Coronary artery (tissue), 2 donors: ENCODE measurements at places on chromosomes 12 and 14.

GRCh38 chr12:92237762-92238523 is 92.3 kb upstream of the BTG1 start:
- DNase-seq, result no peak

DNA sequence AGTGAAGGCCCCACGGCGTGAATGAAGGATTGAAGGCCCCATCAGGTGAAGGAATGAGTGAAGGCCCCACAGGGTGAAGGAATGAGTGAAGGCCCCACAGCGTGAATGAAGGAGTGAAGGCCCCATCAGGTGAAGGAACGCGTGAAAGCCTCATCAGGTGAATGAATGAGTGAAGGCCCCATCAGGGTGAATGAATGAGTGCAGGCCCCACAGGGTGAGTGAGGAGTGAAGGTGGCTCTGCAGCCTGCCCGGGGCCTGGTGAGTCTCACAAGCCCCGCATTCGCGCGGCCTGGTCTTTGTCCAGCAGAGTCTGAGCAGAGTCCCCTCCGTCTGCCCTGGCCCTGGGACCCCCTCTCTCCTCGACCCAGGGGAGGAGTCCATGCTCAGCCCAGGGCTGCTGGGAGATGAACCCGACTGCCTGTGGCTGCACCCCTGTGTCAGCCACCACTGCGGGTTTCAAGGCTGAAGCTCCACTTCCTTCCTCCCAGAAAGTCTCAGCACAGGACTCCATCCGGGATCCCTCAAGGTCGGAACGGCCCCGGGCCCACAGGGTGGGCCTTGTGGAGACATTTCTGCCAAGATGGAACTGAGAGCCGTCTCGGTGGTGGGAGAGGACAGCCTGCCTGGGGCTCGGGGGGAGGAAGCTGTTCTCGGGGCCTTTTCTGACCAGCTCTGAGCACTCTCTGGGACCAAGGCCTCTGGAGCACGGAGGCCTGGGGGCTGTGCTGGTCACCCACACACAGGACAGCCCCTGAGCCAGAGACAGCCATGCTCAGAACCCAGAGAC is 37.4 kb upstream of the TMEM179 start:
- DNase-seq, result no peak

DNA sequence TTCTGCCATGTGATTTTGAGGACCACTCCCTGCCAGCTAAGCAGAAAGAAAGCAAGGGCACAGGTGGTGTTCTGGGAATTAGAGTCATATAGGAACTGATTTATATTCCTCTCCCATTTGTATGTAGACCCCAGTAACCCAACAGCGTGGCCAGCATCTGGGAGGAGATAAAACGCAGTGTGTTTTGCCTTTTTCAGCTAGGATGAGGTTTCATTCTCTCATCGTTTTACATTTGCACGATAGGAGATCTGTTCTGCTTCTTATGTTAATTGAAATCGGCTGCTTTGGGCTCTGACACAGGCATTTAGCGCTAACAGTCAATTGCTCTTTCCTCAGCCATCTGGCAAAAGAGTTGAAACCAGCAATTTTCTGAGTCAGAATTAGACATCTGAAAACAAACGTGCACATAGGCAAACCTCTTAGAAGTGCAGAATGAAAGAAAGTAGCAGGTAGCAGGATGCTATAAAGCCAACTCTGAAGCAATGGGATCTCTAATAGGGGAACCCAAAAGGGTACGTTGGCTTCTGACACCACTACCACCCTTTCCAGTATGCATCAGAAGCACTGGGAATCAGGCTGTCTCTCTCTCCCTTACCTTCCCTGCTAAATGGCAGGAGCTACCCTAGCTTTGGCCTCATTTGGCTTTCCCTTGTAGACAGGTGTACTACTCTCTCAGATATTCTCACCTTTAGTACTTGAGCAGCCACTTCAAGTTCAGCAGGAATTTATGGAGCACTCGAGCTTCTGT is 219.1 kb downstream of the PHLDA1 start:
- no peak for DNase-seq

DNA sequence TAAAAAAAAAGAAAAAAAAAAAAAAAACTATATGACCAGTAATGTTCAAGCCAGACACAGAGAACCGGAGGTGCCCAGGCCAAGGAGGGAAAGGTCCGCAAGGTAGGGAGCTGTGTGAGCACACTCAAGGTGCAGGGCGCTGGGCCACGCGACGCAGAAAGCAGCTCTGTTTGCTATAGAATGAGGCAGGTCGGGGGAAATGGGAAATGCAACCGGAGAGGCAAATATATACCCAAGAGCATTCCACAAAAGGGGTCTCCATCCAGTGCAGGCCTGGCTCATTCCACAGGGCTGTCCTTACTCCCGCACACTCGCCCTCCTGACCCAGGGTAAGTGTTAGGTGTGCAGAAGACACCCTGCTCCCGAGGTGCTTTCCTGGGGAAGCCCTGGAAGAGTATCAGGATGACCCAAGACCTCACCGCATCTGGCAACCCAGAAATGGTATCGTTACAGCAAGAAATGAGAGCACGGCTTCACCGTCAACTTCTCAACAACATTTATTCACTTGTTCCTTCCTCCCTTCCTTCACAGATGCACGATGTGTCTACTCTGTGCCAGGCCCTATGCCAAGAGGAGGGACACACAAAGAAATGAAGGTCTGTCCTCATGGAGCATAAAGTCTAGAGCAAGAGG is 86.4 kb downstream of the BCL11B start:
- no peak for DNase-seq

DNA sequence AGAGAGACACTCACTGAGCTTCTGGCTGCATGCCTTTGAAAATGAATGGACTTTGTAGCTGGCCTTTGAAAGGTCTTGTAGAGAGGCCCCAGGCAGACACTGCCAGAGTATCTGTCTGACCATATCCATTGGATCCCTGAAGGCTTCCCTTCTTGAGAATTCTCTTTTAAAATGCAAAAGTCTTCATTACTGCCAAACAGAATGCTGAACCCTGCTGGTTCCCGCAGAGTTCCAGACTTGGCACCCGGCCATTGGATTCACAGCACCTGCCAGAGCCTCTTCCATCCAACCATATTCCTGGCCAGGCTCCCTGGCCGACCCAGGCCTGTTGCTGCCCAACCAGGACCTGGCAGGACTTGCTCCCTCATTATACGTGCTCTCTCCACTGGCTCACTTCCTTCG is 182.5 kb downstream of the GXYLT1 start:
- no peak for DNase-seq

GRCh38 chr14:34911209-34912150 is 36.3 kb upstream of the BAZ1A start:
- no peak for DNase-seq

DNA sequence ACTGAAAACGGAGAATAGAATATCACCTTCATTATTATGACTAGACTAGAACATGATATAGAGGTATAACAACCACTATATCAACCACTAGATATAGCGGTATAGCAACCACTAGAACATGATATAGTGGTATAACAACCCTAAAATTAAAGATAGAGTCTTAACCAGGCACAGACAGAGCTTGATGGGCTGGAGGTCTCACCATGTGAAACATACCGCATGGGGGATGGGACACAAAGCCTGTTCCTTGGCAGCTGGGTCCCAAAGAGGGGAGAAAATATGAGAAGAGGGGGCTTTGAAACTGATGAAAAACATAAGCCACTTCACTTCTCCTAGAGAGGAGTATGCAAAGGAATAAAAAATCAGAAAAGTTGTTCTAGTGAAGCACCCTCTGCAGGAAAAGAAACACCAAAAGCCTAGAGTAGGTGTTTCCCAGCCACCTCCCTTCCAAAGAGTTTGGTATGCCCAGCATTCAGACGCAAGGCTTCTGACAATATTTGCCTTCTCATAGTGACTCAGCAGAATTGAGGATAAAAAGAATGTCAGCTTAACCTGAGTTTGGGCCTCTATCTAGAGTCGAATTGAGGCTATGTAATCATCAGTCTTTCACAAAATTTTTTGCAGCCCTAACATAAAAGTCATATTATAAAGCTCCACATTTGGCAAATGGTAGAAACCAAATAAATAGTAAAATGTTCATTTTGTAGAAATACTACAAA is 316.4 kb downstream of the NOVA1 start:
- DNase-seq, result no peak

GRCh38 chr12:110534811-110535210 is 32.7 kb downstream of the RAD9B start:
- DNase-seq, result no peak

- DNase-seq, result no peak
These were observed 18.6 kb downstream of the LRTM2 start for GRCh38 chr12:1838994-1839365.

DNA sequence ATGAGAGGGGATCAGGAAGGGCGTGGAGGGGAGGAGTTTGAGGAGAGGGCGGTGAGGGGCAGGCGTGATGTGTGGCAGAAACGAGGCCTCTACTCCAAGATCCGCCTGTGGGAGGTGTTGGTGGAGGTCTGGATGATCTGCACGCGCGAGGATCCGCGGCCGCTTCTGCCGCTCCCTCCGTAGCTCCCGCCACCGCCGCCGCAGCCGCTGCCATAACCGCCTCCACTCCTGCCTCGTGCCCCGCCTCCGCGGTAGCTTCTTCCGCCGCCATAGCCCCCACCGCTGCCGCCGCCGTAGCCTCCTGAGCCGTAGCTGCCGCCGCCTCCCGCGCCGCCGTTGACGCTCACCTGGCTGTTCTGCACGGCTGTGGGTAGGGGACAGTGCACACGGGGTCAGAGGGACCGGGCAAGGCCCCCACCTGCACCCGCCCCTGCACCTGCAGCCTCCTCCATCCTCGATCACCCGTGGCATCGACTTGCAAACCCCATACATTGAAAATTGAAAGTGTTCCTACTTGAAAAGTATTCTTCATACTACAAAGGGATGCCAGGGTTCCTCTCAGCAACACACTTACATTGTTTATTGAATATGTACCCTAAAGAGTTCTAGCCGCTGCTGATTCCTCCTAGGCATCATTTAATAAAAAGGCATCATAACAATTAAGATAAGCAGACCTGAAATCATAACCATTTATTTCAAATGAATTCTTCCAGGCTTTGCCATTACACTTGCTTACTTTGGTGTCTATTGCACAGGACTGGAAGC is 11.1 kb upstream of the KRT1 start:
- DNase-seq, result no peak

DNA sequence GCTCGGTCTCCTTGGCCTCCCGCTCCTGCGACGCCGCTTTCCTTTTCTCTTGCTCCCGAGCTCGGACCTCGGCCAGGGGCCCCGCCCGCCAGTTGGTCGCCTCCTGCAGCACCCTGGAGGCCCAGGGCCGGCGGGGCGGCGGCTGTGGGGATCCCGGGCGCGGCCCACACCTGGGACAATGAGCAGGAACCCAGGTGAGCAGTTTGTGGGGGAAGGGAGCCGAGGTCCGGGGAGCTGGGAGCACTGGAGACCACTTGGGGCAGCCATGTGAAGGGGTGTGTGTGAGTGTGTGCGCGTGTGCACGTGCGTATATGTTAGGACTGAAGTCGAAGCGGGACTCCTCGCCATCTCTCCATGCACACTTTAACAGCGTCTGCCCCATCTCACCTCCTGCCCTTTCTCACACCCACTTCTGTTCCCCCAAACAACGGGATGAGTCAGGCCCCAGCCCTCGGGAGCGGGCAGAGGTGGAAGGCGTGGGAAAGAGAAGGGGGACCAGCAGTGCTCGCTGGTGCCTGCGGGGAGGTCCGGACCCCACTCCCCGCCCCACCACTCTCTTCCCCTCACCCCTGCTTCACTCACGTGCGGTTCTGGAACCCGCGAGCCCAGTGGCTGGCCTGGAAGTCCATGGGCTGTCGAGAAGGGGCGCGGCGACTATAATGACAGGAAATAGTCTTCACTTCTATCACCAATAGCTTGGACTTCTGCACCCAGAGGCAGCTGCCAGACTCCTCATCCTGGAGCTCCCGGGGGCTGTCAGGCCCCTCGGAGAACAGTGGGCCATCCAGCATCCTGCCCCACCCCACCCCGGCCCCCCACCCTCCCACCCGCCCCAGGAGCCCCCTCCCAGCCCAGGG is 450 bp downstream of the DDN start:
- no peak for DNase-seq

DNA sequence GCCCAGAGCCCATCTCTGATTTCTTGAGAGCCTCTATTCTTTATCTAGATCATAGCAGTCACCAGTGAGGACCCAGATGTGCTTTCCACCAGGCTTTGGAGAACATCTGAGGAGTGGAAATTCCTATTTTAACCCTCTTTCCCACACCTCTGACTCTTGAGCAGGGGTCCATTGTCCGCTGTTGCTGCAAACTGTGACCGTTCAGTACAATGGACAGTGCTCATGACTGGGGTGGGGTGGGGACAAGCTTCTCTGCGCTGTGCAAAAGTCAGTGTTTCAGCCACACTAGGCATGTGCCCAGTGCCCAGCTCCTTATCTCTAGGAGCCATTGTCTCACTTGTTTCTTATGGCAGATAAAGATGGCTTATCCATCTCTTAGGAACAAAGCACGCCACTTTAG is 16.9 kb upstream of the KRT7 start:
- DNase-seq, result no peak

DNA sequence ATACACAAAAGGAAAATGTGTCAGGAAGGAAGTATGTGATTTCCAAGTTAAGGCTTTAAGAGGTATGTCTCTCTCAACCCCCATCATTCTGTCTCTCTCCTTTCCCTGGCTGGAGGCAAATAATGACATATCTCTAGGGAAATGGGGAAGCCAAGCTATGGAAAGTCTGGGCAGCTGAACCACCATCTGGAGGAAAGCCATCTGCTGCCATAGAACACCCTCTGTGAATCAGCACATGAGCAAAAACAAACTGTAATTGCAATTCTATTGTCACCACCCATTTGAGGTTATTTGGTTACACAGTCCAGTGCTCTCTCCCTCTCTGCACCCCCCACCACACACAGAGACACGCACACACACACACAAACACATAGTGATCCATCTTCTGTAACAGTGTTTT is 766.2 kb downstream of the FLRT2 start:
- no peak for DNase-seq
